ENCODE measurements at places on chromosomes 6 and 20. TPM values are rescaled to one million over a fixed set of nuclear protein-coding genes. Genes with fewer than 3 reads are reported as not detected.

KCNS1 gene
- 0.07 TPM for total RNA-seq

- no peak for DNase-seq
Observed at GRCh38 chr20:4910951-4911350, 90.4 kb downstream of the SLC23A2 start.

- no peak for DNase-seq
Observed at GRCh38 chr6:167415441-167415961, 90.6 kb downstream of the TTLL2 start.

GRCh38 chr6:12798326-12798725 lies 81.8 kb downstream of the PHACTR1 start:
- DNase-seq: no peak

DNA sequence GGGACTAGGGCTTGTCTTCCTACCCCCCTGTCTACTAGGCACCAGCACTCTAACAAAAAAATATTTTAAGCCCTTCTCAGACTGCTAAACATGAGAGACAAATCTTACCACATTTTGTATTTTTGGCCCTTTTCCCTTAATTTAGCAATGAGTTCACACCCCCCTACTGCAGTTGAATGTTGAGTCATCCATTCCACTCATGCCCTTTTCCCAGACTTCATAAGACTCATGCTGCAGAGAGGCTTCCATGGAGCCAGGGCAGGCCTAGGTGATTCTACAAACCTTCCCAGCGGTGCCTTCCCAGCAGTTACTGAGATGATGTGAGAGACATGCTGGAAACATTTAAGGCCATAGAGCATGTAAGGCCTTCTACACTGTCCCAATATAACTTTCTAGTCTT lies 53.9 kb downstream of the PXDC1 start:
- DNase-seq: no peak

TBC1D20 gene
- total RNA-seq: 30.3 TPM

LIN28B gene
- 38.8 TPM for total RNA-seq

- DNase-seq: no peak
Observed at GRCh38 chr20:3121271-3121911, 36.9 kb upstream of the AVP start.

DNA sequence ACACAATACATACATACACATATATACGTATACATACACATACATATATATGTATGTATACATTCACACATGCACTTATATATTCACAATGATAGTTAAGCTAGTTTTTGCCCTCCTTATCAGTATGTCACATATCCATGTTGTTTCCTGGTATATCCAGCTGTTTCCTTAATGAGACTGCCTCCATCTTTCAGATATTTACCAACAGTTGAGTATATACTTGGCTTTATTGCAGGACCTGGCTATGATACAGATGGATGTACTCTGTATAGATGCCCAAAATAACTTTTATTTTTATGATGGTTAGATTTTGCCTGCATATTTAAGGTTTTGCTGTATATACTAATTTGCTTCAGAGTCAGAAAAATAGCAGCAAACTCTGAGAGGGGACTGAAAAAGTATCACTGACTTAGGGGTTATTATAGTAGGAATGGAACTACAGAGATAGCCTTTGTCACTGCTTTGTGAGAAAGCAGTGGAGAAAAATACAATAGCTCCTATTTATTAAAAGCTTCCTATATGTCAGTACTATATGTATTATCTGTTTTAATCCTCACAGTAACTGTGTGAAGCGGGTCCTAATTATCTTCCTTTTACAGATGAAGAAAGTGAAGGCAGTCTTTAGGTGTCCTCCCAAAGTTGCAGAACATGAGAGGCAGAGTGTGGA lies 35.5 kb downstream of the CARMIL1 start:
- no peak for DNase-seq

PAX1 gene
- 3.3 TPM for total RNA-seq

ADGB gene
- total RNA-seq: 0.04 TPM

GRCh38 chr6:28910901-28911690 lies 12.7 kb downstream of the TRIM27 start:
- DNase-seq: no peak

DNA sequence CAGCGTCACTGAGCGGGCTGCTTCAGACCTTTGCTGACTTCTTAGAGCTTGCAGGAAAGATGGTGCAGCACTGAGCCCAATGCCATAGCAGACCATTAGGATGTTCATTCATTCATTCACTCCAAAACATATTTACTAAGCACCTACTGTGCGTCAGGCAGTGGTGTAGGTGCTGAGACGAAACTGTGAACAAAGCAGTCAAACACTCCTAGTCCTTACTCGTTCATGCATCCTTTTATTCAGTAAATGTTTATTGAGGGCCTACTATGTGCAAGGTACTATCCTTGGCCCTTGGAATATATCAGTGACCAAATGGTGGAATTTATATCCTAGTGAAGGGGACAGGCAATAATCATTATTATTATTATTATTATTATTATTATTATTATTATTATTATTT lies 76.6 kb downstream of the TOX2 start:
- DNase-seq: no peak

NEURL2 gene
- 6.3 TPM for total RNA-seq

OR2B6 gene
- total RNA-seq: not detected

DNA sequence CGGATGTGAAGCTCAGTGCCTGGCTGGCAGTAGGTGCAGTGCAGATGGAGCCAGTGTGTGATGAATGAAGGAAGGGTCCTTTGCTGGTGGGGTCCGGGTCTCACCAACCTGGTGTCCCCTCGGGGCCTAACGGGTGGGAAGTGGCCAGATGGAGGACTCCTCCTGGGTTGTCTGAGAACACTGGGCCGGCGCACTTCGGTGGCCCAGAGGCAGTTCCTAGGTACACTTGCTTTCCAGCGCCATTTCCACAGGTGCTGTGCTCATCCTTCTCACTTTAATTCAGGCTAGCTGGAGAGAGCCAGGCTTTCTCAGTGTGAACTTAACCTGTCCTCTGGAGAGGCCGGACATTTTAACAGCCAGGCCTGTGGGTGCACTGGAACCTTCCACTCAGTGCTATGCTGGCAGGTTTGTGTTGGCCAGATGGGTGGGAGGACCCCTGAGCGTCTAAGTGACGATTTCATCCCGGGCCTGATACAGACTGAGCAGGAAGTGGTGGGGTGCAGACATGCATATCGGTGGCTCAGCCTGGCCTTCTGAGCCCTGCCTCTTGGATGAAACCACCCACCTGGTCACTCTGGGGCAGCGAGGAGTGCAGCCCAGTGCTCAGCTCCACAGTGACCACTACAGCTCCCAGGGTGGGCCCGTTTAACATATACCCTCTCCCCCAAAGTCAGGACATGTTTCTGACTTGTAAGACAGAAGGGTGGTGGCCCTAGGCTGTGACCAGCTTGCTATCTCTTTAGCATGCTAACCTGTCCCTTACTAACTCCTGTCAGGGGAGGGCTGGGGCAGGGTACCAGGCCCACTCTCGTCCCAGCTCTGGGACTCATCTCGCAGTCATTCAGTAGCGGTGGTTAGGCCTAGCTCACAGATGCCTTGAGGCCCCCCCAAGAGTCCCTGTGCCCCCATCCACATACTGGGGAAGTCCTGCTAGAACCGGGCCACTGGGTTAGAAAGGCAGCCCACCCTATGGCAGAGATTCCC lies 8.2 kb upstream of the PYGB start:
- no peak for DNase-seq

OPRM1 gene
- not detected for total RNA-seq

DNA sequence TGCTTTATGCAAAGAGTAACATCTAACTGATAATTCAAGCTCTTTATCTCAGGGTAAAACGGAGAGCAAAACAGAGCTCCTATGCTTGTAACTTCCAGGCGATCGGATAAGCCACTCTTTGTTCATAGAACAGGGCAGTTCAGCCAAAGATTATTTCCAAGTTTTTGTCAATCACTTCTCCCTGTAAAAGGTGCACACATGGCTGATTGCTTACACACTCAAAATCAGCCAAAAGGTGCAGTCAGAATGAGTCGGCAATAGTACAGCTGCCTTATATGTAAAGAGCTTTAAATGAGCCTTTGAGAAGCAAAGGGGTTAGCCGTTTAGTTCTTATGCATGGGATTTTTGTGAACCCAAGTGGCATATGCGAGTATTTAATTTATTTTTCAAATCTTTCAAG lies 449.6 kb upstream of the POU3F2 start:
- DNase-seq: no peak

DNA sequence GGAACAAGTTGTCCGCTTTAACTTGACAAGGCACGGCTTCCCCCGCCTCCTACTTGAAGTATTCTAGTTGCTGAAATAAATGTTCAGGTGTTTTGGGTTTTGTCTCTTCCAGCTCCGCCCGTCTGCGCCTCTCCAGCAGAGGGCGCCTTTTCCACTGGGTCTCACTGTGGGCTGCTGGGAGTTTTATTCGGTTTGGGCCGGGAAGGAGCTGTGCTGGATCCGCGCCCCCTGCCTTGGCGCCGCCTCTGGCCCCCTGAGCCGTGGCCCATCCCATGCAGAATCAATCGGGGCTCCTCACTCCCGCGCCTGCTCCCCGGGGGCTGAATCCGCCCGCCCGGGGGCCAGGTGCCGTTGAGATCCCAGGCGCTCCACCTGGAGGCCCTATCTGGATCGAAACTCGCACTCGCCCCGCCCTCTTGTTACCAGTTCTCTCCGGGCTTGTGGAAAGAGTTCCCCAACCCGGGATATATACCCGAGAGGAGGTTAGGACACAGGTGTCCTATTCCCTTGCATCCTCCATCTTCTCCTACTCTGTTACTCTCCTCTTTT lies 51.0 kb upstream of the TCF21 start:
- DNase-seq: peak; percentile 62

C6orf15 gene
- not detected for total RNA-seq

HSPA1A gene
- total RNA-seq: 52.5 TPM

GRCh38 chr20:16419138-16419715 lies 154.0 kb downstream of the KIF16B start:
- no peak for DNase-seq

EFCAB8 gene
- 0.29 TPM for total RNA-seq

DNA sequence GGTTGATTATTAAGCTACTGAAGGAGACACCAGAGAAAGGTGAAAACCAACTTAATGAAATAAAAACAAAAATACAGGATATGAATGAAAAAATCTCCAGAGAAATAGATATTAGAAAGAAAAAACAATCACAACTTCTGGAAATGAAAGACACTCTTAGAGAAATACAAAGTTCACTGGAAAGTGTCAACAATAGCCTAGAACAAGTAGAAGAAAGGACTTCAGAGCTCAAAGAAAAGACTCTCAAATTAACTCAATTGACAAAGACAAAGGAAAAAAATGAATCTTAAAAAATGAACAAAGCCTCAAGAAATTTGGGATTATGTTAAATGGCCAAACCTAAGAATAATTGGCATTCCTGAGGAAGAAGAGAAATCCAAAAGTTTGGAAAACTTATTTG lies 10.3 kb upstream of the MCM9 start:
- no peak for DNase-seq

FRK gene
- total RNA-seq: 8.6 TPM

RSPH9 gene
- total RNA-seq: 0.31 TPM

ABHD16B gene
- total RNA-seq: not detected

DNA sequence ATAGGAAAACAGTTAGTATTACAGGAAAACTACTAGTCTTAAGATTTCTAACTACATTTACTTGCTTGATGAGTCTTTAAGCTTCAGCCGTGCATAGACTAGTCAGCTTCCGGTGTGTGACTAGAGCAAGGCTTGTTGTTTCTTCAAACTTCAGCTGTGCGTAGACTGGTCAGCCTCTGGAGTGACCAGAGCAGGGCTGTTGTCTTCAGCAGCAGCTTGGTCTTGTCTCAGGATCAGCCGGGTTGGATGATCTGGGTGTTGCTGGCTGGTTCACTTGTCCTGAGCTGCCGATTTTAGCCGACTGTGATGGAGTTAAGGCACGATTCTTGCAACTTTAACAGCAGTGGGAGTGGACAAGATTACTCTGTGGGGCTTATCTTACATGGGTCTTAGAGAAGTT lies 44.7 kb downstream of the HLA-C start:
- no peak for DNase-seq

DNA sequence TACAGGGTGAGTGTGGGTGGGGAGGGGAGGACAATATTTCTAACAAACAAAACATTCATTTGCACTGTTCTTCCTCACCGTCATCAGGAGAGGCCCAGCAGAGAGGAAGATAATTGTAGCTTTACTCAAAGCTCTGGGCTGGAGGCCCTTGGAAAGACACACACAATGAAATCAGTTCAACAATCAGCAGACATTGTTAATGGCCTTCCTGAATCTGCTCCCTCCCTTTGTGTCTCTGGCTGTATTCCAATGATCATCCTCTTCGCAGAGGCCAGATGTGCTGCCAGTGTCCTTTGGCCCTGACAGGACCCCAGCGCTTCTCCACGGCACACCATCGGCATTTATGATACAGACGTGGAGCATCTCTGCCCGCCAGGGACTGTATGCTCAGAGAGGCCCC lies 44.6 kb upstream of the LRFN2 start:
- no peak for DNase-seq

DNA sequence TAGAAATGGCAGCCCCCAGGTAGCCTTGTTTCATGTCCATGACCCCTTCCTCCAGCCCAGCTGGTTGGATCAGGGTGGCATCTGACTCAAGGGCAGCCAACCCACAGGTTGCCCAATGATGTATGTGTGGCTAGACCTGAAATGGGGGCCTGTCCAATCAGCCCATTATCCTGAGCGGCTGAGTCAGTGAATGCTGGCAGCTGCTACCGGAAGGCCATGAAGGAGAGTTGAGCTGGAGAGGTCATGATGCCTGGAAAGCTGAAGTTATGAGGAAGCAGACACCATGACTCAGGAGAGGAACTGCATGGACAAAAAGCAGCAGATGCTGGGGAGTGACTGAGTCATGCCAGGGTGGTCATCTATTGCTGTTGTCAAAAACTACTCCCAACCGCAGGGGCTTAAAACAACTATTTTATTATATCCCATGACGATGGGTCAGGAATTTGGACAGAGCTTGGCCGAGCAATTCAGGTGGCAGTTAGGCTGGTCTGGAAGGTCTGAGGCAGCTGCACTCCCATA lies 67.3 kb downstream of the MDGA1 start:
- no peak for DNase-seq

DNA sequence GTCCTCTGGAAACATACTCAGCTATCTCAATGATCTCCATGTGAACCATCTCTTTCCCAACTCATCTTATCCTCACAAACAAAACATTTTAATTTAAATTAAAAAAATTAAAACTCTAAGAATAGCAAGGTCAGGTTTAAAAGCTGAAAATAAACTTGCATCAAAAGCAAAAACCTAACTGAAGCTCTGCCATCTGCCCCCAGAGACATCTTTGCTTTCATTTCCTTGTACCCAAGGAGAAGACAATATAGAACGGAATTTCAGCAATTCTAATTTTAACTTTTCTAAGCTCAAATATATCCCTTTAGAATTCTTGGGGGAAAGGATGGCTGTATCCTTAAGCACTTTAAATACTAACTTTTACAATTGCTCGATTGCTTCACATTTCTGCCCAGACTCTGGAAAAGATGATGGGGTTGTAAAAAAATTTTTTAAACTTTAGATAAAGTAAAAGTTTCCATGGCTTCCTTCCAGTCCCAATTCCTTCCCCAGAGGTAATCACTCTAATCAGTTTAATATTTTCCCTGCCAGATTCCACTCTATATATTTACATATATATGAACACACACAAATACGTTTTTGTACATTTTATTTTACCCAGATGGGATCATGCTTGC lies 69.2 kb upstream of the SMIM29 start:
- DNase-seq: no peak

- DNase-seq: no peak
Observed at GRCh38 chr6:95785785-95786184, 208.4 kb downstream of the MANEA start.

Data from progenitor cell of endocrine pancreas (in vitro differentiated cells).